NCI-H510A (cell line): ENCODE measurements at places on chromosomes 3 and 15.

GRCh38 chr3:191239407-191240031 is 40.5 kb downstream of the OSTN start:
- no peak for DNase-seq

GRCh38 chr3:30187366-30187765 is 419.0 kb upstream of the TGFBR2 start:
- no peak for DNase-seq

DNA sequence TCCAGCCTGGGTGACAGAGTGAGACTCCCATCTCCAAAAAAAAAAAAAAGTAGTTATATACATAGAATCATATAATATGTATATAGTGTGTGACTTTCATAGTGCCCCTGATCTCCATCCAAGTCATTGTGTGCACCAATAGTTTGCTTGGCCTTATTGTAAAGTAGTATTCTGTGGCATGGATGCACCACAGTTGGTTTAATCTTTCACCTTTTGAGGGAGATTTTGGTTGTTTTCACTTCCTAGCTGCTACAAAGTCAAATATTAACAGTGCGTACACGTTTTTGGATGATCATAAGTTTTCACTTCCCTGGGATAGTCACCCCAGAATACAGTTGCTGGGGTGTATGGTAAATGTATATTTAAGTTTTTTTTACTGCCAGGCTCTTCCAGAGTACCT is 162.8 kb downstream of the PTPRG start:
- DNase-seq, result no peak

DNA sequence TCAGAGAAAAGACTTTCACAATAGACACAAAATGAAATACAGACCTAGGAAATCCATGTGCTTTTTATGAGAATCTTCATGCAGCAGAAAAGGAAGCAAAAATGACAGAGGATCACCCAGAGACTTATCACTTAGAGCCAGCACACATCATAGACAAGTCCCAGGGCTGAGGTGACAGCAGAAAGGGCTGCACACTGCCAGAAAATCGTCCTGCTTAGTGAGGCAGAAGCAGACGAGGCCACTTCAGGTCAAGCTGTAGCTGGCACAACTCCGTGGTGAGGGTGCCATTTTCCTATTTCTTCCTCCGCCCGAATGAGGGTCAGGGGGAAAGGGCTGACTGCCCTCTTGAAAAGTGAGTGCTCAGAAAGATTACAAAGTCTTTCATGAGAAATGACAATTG is 95.9 kb upstream of the TNIK start:
- no peak for DNase-seq

DNA sequence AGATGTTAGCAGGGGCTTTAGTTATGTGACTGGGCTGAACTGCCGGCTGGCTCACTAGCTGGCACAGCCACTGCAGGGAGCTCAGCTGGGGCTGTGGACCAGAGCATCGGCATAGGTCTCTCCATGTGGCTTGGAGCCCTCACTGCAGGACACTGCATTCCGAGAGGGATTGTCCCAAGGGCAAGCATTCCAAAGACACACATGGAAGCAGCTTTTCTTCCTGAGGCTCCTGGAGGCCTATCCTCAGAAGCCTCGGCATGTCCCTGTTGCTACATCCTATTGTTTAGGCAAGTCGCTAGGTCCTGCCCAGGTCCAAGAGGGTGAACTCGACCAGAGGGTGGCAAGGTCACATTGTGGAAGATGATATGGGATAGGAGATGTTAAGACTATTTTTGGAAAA is 209.8 kb downstream of the PLCL2 start:
- no peak for DNase-seq

GRCh38 chr3:58535531-58536500 is 1.2 kb downstream of the ACOX2 start:
- DNase-seq, result no peak

- no peak for DNase-seq
Observed at GRCh38 chr15:68764090-68764489, 56.6 kb downstream of the ANP32A start.

- DNase-seq, result no peak
Observed at GRCh38 chr15:68377766-68378165, 54.2 kb downstream of the ITGA11 start.

GRCh38 chr3:141646760-141647561 is 91.1 kb upstream of the RNF7 start:
- peak; percentile 41 for DNase-seq

GRCh38 chr3:161267646-161268045 is 46.5 kb downstream of the NMD3 start:
- no peak for DNase-seq

GRCh38 chr3:10757821-10758130 is 58.3 kb upstream of the SLC6A11 start:
- no peak for DNase-seq

DNA sequence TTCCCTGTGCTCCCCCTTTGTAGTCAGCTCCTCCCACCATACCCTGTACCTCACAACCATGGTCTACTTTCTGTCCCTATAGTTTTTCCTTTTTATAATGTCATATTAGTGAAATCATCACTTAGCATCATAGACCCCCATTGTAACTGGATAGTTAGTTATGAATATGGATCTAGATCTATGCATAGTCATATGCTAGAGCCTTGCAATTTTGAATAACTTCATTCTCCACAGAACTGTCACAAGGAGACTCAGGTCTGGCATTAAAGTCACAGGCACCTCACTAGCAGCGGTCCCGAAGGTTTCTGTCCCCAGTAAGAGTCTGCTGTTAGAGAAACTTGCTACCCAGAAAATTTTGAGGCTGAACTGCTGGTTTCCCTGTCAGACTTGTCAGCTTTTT is 102.0 kb upstream of the NUDT16 start:
- DNase-seq, result no peak

- DNase-seq, result no peak
Observed at GRCh38 chr3:129323651-129324294, 45.1 kb downstream of the HMCES start.

GRCh38 chr3:158737410-158737809 is 5.2 kb upstream of the RARRES1 start:
- no peak for DNase-seq

GRCh38 chr3:184942735-184943134 is 130.8 kb downstream of the VPS8 start:
- no peak for DNase-seq

DNA sequence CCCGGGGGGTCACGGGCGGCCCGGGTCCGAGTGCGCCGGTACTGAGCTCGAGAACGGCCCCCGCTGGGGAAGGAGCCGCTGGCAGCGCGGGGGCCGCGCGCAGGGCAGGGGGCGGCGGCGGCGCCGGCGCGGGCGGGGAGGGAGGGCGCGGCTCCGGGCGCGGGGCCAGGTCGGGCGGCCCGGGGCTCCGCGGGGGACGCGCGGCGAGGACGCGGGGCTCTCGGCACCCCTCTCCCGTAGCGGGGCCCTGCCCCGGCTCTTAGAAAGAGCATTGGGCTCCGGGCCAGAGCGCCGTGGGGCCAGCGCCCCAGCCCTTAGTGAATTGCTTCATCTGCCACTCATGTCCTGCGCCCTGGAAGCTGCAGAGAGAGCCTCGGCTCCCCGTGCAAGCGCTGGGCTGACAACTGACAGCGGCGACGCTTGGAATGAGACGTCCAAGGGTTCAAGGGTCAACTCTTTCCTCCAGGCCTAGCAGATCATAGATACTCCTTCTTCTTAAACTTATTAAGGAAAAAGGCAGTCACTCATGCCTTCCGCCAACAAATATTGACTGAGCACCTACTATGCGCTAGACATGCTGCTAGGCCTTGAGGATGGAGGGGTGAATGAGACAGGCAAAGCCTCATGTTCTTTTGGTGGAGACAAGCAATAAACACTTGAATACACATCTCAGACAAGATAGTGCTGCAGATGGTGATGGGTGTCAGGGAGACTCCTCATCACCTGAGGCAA is 140.8 kb downstream of the SMAD6 start:
- DNase-seq, result no peak

DNA sequence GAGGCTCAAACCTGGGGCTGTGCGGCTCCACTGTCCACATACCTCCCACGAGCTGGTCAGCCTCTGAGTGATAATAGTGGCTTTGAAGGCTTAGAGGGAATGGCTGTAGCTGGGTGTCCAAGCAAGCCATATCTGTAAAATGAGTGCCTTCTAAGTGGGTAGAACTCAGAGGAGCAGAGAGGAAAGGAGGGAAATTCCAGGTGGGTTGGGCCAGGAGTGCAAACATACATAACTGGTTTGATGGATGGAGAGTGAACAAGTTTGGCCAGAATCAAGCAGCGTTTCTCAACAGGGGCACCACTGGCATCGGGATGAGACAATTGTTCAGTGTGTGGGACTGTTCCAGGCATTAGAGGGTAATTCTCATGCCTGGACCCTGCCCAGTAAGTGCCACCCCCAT is 91.1 kb downstream of the ASB7 start:
- DNase-seq, result no peak

GRCh38 chr3:26962492-26963360 is 340.2 kb downstream of the LRRC3B start:
- no peak for DNase-seq

- no peak for DNase-seq
Observed at GRCh38 chr3:70726961-70727360, 414.5 kb upstream of the MDFIC2 start.

GRCh38 chr3:122975163-122975923 is 52.2 kb downstream of the SEMA5B start:
- DNase-seq, result no peak

GRCh38 chr3:71010726-71011455 is 572.6 kb downstream of the FOXP1 start:
- DNase-seq, result no peak

GRCh38 chr15:99097441-99098410 is 7.2 kb upstream of the SYNM start:
- no peak for DNase-seq

GRCh38 chr3:129838086-129838485 is 55.4 kb downstream of the TMCC1 start:
- no peak for DNase-seq
